ENCODE measurements at places on chromosomes 2 and 18.

GRCh38 chr2:186327251-186327868, 158.7 kb upstream of the ZC3H15 start:
- no peak for DNase-seq

DNA sequence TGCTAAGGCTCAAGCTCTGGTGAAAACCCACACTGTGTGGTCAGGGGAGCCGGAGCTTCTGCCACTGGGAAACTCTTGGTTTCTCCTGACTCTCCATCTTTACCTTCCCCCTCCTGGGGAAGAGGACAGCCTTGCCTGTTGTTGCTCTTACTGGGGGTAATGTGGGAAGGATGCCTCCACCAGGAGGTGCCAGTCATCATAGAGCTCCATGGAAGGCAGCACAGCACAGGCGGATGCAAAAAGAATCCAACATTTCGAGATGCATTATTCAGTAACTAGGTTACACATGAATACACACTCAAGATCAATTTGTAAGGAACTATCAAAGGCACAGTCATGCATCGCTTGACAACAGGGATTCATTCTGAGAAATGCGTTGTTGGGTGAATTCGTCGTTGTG, 322.6 kb downstream of the AFF3 start:
- DNase-seq, result peak; percentile 39

DNA sequence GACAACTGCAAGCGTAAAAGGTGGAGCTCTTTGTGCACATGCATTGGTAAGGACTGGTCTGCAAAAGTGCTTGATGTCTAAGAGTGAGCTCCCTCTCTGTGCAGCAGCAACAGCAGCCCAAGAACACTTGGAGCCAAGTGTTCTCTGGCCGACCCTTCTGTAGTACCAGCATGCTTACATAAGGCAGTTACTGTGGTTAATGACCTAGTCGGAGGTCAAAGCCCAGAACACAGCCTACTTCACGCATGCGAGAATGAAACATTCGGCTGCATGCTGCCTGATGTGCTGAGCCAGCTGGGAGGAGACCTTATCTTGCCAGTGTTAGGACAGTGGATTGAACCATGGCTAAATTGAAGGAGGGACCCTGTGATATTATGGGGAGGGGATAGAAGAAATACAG, 21.3 kb downstream of the NCAPH start:
- no peak for DNase-seq

GRCh38 chr18:58276789-58277739, 233.0 kb downstream of the NEDD4L start:
- DNase-seq, result no peak

DNA sequence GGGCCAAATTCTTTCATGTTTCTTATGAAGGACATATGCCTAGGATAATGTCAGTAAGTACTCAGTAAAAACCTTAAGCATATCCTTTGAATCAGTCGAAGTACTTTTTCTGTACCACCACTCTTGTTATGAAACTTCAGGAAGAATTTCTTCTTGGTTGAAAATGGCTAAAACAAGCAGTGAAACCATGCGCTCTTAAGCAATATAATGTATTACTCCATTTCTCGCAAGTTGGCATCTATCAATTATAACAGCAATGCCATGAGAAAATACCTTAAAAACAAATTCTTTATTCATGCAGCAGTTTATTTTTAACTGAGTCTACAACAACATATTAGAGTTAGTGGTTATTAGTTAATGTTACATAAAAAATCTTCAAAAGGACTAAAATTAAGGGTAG, 41.0 kb downstream of the SLC66A3 start:
- no peak for DNase-seq

GRCh38 chr2:135844301-135844895, 7.4 kb upstream of the LCT start:
- no peak for DNase-seq

- DNase-seq, result peak; percentile 50
Measured at GRCh38 chr18:79945118-79946042, 6.1 kb downstream of the SLC66A2 start.

DNA sequence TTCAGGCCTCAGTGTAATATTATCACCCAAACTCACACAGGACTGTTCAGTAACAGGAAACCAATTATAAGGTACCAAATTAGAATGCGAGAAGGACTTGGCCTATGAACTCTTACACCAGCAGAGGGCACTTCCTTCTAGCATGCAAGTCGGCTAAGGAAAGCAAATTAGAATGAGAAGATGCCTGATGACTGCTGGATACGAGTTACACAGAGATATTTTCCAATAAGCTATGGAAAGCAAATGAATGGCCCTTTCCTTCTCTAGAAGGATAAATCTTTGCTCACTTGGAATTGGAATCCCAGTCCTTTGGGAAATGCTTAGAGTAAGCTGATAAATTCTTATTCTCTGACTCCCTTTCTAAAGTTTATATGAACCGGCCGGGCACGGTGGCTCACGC, 109.8 kb downstream of the AP1S3 start:
- no peak for DNase-seq

- DNase-seq, result no peak
Measured at GRCh38 chr18:33470216-33470615, 29.7 kb upstream of the CCDC178 start.

DNA sequence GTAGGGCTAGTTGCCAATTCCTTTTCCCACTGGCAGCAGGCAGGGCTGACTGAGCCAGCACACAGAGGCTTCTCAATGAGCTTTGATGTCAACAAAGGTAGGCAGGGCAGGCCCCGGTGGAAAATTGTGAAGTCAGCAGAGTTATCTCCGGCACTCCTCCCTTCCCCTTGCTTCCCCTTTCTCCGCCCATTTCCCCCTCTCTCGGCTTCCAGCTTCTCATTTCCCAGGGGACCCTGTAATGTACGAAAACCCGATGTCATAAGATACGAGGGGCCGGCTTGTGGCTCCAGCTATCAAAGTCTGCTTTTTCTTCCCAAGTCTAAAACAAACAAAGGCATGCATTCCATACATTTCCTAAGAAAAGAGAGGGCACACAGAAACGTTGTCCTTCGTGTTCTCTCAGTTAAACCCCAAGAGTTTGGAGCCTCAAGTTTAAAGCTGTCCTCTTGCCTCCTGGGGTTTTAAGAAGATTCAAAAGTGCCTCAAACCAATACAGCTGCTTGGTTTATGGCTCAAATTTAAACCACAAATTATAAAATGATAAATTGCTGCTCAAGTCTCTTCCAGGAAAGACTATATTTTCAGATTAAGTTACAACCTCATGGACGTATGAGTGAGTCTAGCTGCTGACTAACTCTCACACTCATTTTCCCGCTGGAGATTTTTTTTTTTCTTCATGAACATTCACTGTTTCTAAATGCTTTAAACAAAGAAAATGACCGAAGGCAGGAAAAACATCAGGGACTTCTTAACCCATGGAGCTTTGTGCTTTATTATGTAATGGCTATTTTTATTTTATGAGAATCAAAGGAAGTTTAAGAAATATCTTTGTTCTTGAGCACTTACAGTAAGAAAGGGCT, 27.2 kb upstream of the EML4 start:
- DNase-seq, result peak; percentile 56
